T1000 (cell line): ENCODE measurements at places on chromosomes 5 and 9.

GRCh38 chr5:179804555-179804947 is 2.1 kb downstream of the MGAT4B start:
- DNase-seq = no peak

GRCh38 chr9:133273098-133273497 is 1.9 kb downstream of the ABO start:
- no peak for DNase-seq

GRCh38 chr9:98811051-98811650 is 3.7 kb downstream of the GALNT12 start:
- peak; percentile 7 for DNase-seq

- DNase-seq = no peak
Observed at GRCh38 chr9:85914108-85914507, 26.8 kb upstream of the NAA35 start.

DNA sequence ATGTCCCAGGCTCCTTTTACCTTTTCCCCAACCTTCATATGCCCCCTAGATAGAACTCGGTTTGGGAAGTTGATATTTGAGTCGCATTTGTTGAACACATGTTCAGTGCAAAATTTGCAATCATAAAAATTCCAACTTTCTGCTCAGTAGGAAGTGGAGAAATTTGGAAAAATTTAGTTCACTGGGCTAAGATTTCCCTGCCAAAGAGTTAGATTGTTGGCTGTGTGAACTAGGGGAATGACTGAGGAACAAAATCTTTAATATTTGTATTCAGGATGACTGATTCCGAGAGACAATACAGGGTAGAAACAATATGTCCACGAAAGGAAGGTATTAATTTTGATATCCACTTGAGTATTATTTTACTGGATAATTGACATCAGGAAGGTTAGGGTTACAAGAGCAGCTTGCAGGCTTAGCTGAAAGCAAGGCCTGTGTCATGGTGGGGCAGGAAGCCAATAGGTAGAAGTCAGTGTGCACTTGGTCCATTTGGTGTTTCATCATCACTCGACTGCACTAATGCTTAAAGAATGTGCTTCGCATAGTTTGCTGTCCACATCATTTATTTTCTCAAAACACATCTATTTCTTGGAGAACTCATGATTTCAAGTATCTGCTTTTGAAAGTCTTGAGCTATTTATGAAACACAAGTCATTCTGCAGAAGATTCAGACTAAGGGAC is 59.4 kb upstream of the GNA14 start:
- DNase-seq = peak; percentile 58

DNA sequence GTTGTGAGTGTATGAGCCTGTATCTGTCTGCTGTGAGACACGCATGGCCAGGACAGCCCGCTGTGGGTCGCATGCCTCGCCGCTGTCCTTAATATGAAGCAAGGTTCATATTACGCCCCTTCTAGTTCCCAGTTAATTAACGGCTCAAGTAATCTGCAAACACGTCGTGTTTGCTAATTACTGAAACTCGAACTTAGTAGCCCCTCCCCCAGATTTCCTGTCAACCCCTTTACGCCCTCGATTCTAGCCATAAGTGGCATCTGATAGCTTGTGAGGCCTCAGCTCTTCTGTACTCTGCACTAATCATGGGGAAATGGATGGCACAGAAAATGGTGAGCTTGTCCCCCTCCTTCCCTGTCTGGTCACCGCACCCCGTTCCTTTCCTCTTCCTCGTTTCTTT is 116.9 kb upstream of the OTULINL start:
- no peak for DNase-seq

DNA sequence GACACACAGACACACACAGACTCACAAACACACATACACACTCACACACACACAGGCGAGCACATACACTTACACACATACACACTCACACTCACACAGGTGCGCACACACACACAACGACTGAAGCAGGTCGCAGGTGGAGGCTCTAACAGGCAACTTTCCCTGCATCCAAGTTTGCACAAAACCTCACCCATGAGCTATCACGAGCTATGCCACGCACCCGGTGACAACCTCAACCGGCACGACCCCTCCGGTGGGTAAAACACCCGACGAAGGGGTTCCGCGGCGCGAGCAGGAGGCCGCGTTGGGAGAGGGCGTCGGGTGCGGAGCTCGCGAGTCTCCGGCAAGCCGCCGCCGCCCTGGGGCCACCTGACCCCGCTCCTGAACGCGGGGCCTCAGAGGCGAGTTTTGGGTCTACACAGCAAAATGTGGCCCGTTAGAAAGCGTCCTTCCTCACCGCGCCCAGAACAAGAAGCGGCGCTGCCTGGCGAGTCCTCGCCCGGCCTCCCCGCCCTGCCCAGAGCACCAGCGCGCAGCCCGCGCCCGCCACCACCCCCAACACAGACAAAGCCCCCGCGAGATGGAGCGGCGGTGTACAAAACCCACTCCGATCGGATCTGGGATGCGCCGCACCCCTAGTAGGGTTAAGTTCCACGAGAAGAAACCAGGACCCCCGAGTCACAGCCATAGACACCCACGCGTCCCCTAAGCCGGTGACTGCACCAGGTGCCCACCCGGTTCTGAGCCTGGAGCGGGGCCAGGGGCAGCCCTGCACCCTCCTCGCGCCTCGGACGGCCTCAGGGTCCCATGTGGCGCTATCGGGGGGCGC is 665 bp downstream of the SLC6A3 start:
- no peak for DNase-seq

GRCh38 chr9:95246547-95246946 is 71.0 kb downstream of the FANCC start:
- no peak for DNase-seq

DNA sequence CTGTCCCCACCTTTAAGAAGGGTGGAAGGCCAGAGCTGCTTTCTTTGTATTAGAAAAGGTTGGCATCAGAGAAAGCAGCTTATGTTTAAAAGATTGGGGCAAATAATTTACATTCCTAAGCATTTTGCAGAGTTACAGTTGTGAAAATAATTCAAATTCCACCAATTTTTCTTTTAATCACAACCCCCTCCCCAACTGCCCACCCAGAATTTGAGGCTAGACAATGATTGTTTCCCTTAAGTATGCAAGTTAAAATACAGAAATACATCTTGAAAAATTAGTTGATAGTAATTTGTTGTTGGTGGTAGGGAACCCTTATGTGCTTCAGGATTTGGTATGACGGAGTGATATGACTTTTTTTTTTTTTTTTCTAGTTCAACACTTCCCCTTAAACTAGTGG is 133.0 kb downstream of the ZSWIM6 start:
- DNase-seq = no peak

- no peak for DNase-seq
Observed at GRCh38 chr5:178432421-178433272, 157.5 kb downstream of the COL23A1 start.

DNA sequence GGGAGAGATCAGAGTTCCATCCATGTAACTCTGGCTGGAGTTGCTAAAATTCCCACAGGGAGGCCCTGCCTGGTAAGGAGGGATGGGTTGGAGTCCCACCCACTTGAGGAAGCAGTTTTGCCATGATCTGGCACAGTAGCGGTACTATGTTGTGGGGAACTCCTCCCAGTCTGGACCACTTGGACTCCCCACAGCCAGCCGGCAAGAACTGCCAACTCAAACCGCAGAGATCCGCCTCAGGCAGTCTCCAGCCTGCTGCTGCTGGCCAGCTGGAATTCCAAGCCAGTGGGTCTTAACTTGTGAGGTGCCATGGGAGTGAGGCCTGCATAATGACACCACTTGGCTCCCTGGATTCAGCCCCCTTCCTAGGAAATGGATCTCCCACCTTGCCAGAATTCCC is 151.9 kb downstream of the NDUFS4 start:
- no peak for DNase-seq

GRCh38 chr5:163760498-163760897 is 255.1 kb downstream of the MAT2B start:
- peak; percentile 8 for DNase-seq
